SJCRH30 (cell line): ENCODE measurements at places on chromosomes 5 and 9. TPM values are rescaled to one million over a fixed set of nuclear protein-coding genes. Genes with fewer than 3 reads are reported as not detected.

DNA sequence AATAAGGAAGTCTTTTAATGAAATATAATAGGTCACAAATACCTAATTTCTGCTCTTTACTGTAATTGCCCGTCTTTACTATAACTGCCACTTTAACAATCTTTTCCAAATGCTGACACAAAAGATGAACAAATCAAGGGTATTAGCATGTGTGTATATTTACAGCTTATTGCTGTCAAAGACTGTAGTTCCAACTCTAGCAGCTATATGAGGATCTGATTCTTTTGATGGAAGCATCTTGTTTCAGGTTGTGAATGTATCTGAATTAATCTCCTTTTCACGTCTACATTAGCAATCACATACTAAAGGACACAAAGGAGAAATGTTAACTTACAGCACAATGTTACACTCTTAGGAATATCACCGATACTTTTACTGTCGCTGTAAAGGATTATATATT is 27.9 kb downstream of the RFX3 start:
- H3K4me1 ChIP-seq = no peaks in the 10 kb centered on the region; the same call in 1 of the 2 replicates
- DNase-seq = no peak
- H3K36me3 ChIP-seq = no peaks in the 10 kb centered on the region

GRCh38 chr9:18297056-18297841 is 176.7 kb upstream of the ADAMTSL1 start:
- H3K27ac ChIP-seq = no peak overlapping the region

DNA sequence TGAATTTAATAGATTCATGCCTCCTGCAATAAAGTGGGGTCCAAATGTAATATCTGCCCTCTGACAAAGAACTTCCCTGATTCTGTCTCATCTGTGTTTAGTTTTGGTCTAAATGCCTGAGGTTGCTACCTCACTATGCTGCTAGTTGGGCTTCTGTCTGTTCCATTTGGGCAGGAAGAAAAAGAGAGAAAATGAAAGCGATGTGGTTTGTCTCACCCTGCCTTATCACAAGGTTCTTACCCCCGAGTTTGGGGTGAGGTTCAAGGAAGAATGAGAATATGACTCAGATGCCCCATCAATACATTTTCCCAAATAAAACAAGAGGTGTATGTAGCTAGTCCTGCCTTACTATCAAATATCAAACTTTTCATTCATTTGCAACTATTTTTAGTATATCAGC is 132.1 kb upstream of the MTAP start:
- H3K36me3 ChIP-seq = no peaks in the 10 kb centered on the region
- no peaks in the 10 kb centered on the region; the same call in 1 of the 2 replicates for H3K27me3 ChIP-seq
- no peak for DNase-seq

DNA sequence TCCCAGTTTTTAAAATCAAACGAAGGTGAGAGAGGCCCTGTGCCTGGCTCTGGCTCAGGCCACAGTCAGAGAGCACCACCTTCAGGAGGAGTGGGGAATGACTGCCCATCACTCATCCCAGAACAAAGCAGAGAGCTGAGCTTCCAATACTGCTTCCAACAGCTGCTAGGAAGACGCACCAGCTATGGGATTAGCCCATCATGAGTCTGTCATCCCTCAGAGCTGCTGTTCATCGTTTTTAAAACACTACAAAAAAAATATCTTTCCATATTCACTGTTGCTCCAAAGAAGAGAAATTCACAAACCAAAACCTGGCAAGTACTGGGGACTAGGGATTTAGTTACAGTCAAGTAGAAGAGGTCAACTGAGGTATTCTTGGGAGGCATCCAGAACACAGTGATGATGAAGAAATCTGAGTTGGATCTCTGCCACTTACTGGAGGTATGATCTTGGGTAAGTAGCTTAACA is 102.4 kb downstream of the CDK5RAP2 start:
- no peak overlapping the region for H3K4me3 ChIP-seq
- peaks cover 44% of the 10 kb centered on the region for H3K36me3 ChIP-seq

PCBD2 gene
- 8.5 and 9.3 TPM in 2 replicates for total RNA-seq

PRKAA1 gene
- total RNA-seq = 81.1 and 103 TPM in 2 replicates
